Left hindlimb (tissue), 1 donor: ENCODE measurements at places on chromosomes 12 and 14.

DNA sequence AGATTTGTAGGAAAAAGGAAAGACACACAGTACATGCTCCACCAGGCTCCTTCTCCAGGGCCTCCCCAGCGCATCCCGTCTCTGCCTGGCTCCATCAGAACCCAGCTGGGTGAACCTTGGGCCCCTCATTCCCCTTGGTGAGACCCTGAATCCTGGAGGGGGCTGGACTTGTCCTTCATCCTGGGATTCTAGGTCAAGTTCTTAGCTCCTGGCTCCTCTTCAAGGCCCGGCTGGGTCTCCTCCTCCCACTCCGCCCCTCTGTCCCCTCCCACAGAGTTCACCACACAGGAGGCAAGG is 49.2 kb downstream of the PSMA6 start:
- DNase-seq, result no peak

- no peak for DNase-seq
Measured at GRCh38 chr12:53579545-53579955, 46.6 kb downstream of the ATF7 start.

- no peak for DNase-seq
Measured at GRCh38 chr12:28569698-28570411, 379.6 kb downstream of the CCDC91 start.

DNA sequence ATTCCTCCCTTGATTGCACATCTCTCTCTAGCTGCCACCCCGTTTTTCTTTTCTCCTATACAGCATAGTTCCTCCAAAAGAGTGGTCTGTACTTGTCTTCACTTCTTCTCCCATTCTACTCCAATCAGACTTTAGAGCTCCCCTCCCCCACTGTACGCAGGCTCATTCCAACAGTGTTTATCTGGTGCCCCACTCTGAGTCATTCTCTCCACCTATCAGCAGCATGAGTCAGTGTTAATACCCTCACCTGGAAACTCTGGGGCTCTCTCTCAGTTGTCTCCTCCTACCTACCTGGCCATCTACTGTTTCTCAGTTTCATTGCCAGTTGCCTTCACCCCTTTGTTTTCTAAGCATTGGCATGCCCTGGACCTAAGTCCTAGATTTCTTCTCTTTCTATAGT is 175.1 kb upstream of the ARHGAP5 start:
- DNase-seq, result no peak

DNA sequence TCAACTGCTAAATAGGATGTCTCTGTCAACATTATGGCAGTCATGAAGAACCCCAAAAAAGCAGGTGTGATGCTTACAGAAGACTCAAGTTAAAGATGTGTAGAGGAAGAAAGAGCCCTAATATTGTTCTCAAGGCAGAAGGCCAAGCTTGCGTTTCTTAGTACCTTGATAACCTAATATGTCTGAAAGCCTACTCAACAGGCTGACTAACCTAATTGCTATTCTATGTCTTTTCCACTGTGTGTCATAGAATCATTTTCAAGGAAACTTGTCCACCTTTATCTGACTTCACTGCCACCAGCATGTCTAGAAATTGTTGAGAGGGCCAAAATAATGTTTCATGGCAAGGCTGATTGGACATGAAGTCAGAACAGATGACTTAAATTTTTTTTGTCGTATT is 373.2 kb downstream of the BTG1 start:
- no peak for DNase-seq

DNA sequence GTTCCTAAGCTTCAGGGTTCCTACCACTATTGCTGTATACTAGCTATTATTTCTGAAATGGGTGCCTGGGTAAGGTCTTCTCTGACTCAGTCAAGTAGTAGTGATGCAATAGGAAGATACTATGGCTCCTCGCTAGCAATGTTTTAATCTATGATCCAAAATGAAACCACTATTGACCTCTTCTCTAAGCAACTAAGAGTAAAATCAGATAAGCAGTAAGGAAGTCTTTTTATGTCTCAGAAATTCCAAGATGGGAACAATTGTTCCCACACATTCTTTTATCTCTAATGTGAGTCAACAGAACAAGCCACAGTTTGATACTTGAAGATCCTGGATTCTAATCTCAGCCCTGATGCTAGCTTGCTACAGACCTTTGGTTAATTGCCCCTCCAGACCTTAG is 45.1 kb downstream of the AREL1 start:
- DNase-seq, result no peak

GRCh38 chr12:11600199-11600598 is 49.3 kb upstream of the ETV6 start:
- no peak for DNase-seq

- DNase-seq, result no peak
Measured at GRCh38 chr14:73757381-73757780, 43.2 kb upstream of the PNMA1 start.

DNA sequence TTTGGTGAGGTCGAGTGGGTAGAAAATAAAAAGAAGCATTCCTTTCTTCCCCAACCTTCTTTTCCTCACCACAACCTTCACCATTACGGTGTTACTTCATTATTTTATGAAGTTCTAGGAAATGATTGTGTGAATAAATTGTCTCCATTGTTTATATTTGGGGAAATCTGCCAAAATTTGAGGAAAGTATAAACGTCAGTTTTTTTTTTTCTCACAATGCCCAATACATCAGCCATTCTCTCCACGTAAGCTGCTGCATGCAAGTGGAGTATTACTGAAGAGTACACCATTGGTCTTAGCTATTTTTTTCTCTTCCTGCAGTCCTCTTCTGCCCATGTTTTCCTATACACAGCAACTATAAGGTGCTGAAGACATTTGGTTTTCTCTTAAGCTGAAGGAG is 9.1 kb upstream of the POLR3B start:
- no peak for DNase-seq

DNA sequence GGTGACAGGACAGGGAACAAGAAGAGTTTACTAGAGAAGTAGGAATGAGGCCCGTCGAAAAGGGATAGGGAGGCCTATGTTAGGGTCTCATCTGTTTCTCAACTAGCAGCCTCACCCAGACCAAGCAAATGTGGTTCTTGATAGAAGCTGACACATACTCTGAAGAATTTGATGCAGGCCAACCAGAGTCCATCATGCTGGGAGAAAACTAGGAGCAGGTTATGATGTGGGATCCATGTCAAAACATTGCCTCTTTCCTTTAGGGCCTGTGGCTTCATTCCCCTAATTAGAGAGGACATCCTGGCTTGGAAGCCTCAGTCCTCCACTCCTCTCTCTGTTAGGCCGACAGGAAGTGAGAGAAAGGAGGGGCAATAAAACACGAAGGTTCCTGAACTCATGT is 122.8 kb downstream of the NTF3 start:
- no peak for DNase-seq

- no peak for DNase-seq
Measured at GRCh38 chr12:38785381-38785780, 120.0 kb downstream of the CPNE8 start.

DNA sequence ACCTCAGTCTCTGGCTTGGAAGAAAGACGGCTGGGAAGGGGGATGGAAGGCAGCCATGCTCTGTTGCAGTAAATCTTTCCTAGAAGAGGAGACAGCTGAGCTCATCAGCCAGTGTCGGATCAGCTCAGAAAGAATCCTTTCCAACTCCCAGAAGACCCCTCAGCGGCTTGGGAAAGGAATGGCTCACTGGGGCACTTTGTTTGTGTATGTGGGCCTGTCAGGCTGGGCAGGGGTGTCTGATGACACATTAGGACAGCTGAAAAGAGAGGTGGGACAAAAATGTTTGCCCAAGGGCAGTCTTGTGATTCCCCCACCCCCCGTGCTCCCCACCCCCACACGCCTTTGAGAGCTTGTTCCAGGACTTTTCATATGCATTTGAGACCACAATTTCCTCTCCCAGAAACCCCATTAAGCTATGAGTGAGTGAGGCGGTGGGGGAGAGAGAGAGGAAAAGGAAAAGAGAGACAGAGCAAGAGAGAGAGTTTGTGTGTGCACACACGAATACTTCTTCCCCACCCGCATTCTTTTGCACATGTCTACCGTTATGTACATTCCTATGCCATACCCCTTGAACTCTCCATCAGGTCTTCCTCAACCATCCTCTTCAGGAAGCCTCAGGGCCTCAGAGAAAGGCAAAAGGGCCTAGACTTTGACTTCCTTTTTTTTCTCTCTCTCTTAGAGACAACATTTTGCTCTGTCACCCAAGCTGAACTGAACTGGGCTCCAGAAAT is 198.9 kb downstream of the ZFP36L1 start:
- peak; percentile 84 for DNase-seq

DNA sequence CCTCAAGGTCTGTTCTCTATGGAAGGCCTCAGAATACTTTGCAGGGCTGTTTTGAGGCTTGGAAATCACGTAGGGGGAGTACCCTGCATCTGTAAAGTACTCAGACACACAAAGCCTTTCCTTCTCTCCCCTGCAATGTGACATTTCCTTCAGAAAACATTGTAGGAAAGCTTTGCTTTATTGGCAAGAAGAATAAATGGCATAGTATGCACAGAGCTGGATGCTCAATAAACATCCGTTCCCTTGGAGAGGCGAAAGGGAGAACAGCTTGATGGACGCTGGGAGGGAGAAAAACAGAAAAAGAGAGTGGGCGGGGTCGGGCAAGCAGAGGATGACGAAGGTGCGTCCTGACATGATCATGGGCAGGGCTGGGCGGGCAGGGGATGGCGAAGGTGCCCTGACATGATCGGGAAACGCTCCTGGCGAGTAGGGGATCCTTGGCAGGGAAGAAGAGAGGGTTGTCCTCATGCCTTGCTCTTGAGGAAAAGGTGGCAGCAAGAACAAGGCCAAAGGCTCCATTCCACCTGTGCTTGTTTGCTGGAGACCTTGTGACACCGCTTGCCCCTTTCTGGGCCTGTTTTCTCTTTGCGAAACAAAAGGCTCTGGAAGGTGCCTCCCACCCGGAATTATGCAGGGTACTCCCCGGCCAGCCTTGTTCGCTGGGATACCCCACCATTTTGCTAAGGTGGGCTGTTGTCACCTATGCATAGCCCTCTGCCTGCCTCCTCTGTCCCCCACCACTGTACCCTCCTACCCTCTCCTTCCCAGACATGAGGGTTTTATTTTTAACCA is 21.1 kb downstream of the IRF2BPL start:
- DNase-seq, result no peak

DNA sequence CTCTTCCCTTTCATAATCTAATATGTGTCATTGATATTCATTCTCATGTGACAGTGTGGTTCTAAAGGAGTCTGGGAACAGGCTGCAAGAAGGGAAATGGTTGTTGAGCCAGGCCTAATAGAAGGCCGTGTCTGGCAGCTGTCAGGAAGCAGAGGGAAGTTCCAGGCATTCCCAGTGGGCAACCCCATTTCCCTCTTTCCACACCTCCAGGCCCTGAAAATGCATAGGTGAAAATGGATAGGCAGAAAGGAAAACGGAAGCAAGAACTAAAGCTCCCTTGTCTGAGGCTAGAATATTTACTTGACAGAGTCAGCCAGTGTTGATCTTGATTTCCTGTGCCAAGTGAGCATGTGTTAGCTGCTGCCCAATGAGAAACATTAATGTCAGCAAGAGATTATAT is 97.7 kb downstream of the PPM1A start:
- DNase-seq, result no peak

DNA sequence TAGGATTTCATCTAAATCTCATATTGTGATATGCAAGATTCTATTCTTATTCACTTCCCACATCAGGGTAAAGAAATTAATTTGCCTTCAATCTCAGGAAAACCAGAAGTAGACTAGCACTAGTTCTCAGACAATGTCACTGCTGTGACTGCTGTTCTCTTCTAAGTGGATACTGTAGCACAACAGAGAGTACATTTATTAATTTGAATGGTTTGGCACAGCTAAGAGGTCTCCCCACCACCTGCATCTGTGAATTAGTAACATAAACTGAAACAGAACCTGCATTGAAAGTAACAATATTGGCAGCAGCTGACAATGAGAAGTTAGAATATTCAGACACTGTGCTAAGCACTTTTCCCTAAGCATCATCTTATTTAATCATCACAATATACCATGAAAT is 253.1 kb downstream of the PDZRN4 start:
- DNase-seq, result no peak

GRCh38 chr12:62848418-62848817 is 86.5 kb downstream of the PPM1H start:
- no peak for DNase-seq

DNA sequence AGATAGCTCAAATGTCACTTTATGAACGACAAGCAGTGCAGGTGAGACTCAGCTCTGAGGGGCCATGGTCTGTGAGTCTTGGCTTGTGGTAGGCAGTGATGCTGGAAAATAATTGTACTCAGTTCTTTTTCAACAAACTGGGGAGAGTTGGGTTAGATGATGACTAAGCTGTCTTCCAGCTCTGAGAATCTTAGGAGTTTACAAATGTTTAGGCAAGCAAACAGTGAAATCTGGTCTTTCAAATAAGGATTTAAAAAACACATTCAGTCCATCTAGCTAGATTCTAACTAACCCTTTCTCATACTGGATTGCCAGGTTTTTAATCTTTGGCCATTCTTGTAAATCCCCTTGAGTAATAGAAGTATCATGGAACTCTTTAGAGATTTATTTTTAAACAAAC is 3.4 kb downstream of the PHC1 start:
- no peak for DNase-seq
